ENCODE measurements at places on chromosomes 7 and 10.

- no peak for DNase-seq
Measured at GRCh38 chr10:29617880-29618340, 16.9 kb downstream of the SVIL start.

- no peak for DNase-seq
Measured at GRCh38 chr7:41907444-41907843, 204.6 kb upstream of the INHBA start.

DNA sequence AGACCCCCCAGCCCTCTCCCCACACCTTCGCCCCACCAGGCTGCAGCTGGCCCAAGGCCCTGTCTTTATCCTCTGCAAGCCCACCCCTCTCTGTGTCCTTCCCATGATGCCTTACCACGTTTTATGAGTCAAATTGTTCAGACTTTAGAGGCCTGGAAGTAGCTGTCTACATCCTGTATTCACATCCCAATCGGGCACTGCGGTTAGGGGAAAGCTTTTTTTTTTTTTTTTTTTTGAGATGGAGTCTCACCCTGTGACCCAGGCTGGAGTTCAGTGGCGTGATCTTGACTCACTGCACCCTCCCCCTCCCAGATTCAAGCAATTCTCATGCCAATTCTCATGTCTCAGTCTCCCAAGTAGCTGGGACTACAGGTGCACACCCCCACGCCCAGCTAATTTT lies 121.5 kb upstream of the SH2B2 start:
- no peak for DNase-seq

DNA sequence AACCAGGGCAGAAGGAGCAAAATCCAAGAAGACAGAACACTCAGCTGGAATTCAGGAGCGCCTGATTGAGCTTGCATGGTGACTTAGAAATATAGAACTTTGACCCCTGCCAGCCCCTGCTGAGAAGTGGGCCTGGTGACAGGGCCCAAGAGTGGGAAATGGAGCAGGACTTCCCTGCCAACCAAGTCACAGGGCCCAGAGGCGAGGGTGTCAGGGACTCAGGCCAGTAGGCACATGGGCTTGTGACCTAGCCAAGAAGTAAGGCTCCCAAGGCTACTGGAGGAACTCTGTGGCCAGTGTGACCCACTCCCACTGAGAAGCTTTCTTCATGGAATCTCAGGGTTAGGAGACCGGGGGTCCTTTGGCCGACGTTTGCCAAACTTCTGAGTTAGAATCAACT lies 31.9 kb downstream of the LRRC20 start:
- no peak for DNase-seq

- no peak for DNase-seq
Measured at GRCh38 chr10:110967645-110968044, 48.2 kb downstream of the SHOC2 start.

DNA sequence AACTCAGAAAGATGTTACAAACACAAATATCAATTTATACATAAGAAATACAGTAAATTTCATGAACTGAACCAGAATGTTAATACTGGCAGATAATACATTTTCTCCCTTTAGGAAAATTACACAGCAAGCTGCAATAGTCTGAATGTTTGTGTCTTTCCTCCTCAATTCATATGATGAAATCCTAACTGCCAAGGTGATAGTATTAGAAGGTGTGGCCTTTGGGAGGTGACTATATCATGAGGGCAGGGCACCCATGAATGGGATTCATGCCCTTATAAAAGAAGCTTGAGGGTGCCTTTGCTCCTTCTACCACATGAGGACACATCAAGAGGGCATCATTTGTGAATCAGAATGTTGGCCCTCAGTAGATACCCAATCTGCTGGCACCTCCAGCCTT lies 64.3 kb upstream of the GPR22 start:
- no peak for DNase-seq

DNA sequence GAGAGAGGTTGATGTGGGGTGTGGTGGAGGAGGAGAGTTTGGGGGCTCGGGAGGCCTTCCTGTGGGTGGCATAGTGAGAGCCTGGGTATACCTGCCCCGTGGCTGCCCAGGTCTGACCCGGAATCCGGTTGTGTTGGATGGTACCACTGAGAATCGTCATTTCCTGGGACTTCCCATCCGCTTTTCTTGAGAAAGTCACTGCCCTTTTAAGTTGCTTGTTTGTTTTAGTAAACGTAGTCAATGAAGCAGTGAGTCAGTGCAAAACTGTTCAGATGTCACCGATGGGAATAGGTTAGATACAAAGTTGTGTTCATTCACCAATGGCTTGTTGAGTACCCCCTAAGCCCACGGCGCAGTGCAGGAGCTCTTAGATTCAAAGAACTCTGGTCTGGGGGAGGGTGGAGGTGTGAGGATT lies 285.8 kb downstream of the CAMK1D start:
- DNase-seq: no peak

DNA sequence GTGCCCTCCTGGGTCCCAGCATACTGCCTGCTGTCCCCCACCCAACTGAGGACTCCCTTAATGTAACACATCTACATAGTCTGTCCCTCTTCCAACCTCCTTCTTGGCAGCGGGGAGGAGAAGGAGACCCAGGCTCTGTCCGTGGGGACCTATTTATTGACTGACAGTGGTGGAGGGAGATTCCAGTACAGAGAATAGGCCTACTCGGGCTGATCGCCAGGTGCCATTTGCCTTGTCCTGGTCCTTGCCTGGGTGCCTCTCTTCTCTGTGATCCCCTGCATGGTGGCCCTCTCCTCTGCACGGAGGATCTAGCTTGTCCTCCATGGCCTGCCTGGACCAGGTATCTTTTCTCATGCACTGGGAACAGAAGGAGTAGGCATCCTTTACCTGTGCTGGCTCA lies 17.0 kb downstream of the GHRHR start:
- no peak for DNase-seq

- DNase-seq: no peak
Measured at GRCh38 chr7:75737856-75738603, 711 bp downstream of the HIP1 start.

DNA sequence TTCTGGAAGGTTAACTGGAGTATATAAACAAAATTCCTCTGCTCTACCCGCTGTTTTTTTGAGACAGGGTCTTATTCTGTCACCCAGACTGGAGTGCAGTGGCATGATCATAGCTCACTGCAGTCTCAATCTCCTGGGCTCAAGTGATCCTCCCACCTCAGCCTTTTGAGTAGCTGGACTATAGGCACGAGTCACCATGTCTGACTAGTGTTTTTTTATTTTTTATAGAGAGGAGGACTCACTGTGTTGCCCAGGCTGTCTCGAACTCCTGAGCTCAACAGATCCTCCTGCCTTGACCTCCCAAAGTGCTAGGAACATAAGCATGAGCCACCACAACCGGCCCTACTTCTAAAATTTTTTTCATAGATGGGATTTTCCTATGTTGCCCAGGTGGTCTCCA lies 2.2 kb downstream of the RAB18 start:
- no peak for DNase-seq

DNA sequence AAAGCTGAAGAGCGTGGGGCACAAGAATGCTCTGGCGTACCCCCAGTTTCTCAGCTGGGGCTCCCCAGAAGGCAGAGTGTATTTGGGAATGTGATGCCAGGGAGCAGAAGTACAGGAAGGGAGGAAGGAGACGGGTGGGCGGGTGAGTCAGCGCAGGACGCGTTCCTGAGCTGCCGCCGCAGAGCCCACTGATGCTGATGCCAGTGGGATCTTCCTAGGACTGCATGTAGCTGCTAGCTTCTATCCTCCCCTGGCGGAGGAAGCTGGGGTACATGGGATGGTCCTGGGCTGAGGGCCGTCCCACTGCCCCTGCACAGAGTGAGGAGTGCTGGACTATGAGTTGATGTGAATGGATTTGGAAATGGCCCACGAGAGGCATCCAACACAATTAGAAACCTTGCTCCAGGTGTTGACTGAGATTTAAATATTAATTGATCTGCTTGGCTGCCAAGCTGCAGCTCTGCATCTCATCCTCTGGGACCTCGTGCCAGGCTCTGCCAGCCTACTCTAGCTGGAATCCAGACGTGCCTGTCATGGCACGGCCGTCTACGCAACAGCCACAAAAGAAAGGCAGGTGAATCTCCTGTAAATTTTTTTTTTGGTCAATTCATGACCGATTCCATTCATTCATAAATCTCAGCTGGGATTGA lies 66.2 kb upstream of the RHEB start:
- DNase-seq: no peak
